ENCODE measurements at places on chromosomes 7 and 10.

GRCh38 chr10:47152861-47153349 is 147.1 kb upstream of the GDF10 start:
- no peak for DNase-seq

GRCh38 chr7:42624471-42624870 is 287.4 kb downstream of the C7orf25 start:
- DNase-seq, result no peak

GRCh38 chr7:29937132-29937531 is 52.5 kb downstream of the SCRN1 start:
- DNase-seq, result no peak

DNA sequence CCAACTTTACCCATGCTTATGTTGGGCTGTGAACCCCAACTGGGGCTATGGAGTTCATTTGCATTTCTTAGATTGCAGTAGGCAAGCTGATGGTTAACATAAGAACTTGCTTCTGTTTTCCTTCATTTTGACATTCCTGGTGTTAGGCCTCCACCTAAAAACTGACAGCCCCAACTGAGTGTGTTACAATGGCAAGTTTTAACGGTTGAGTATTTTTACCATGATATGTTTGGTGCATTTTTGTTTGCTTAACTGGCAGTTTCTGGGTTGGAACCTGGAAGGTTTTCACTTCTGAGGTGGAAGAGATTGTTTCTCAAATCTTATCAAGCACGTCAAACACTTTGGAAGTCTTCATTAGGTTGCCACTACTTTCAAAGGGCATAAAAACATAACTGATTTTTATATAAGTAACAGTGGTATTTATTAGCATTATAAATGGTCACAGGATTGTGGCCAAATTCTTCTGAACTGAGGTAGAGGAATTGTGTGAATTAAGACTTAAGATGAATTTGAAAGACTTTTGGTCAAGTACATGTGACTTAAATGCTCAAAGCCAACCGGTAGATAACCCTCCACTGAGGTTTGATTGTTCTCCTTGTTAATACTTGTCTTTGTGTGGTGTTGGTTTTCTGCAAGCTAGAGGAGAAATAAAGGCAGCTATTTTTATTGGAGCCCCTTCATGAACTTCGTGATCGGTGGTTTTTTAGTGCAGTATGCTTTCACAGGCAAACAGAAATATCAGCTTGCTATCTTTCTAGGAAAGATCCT is 2.8 kb downstream of the BMI1 start:
- DNase-seq, result no peak

DNA sequence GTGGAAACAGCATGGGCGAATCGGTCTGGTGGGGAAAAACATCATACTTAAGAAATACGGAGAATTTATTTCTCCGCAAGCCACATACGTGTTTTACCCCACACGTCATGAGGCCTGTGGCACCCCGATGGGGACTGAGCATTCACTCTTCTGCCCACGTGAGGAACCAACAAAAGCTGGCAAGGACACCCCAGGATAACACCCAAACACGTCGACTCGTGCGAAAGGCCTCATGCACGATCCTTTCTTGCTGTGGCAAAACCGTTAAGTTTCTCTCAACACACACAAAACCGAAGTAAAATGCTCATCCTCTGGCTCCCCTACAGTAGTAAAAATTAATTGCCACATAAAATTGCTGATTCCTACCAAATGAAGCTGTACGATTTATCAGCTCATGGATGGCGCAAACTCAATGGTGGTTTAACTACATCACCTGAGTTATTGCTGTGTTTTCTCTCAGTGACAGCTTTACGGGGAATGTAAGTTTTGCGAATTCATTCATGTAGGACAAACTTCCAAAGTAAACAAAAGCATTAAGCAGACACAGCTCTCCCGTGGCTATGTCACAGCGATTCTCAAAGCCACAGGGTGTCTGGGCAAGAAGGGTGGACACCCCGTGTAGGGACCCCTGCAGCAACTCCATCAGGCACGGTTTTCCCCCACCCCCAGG is 97.0 kb downstream of the CTBP2 start:
- DNase-seq, result no peak

- DNase-seq, result no peak
Observed at GRCh38 chr10:97182288-97182990, 3.3 kb downstream of the SLIT1 start.

DNA sequence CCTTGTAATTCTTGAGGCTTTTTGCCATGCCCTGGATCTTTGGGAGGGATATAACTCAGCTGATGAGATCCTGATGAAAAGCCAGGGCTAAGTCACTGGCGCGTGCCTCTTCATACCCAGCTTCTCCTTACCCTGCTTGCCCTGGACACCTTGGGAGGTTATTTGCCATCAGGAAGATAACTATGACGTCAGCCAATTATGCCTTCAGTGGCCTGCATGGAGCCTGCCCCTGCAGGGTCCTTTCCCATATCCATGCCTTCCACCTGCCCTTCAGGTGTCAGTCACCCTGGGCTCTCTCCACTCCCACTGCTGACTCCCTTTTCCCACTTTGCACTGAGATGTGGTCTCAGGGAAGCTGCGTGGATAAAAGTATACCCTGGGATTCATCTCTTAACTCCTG is 520.1 kb downstream of the SORCS3 start:
- no peak for DNase-seq

- DNase-seq, result no peak
Observed at GRCh38 chr7:27943241-27943640, 203.3 kb downstream of the TAX1BP1 start.

- DNase-seq, result no peak
Observed at GRCh38 chr7:55563596-55564325, 8.5 kb downstream of the VOPP1 start.

- no peak for DNase-seq
Observed at GRCh38 chr7:66043681-66044497, 31.7 kb upstream of the ASL start.

- no peak for DNase-seq
Observed at GRCh38 chr10:73601486-73601921, 10.4 kb upstream of the USP54 start.

GRCh38 chr7:101935521-101936141 is 118.2 kb downstream of the CUX1 start:
- DNase-seq, result no peak

DNA sequence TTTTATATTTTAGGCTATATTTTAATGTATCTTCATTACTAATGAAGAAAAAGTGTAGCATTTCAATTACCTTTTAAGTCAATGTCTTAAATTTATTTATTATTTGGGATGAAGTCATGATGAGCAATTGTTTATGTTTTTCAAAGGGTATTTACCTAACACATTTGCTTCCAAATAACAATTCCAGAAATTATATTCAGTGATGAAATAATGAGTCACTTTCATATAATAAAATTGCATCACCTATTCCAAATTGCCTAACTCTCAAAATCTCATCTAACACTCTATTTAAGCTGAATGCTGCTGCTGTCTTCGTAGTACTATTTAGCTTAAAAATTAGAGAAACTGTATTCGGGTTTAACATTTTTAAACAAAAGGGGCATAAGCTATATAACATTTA is 97.7 kb downstream of the PRKG1 start:
- DNase-seq, result no peak

- DNase-seq, result no peak
Observed at GRCh38 chr10:61166065-61166464, 222.1 kb upstream of the RHOBTB1 start.

GRCh38 chr10:6383096-6383812 is 180.5 kb downstream of the PFKFB3 start:
- peak; percentile 35 for DNase-seq

DNA sequence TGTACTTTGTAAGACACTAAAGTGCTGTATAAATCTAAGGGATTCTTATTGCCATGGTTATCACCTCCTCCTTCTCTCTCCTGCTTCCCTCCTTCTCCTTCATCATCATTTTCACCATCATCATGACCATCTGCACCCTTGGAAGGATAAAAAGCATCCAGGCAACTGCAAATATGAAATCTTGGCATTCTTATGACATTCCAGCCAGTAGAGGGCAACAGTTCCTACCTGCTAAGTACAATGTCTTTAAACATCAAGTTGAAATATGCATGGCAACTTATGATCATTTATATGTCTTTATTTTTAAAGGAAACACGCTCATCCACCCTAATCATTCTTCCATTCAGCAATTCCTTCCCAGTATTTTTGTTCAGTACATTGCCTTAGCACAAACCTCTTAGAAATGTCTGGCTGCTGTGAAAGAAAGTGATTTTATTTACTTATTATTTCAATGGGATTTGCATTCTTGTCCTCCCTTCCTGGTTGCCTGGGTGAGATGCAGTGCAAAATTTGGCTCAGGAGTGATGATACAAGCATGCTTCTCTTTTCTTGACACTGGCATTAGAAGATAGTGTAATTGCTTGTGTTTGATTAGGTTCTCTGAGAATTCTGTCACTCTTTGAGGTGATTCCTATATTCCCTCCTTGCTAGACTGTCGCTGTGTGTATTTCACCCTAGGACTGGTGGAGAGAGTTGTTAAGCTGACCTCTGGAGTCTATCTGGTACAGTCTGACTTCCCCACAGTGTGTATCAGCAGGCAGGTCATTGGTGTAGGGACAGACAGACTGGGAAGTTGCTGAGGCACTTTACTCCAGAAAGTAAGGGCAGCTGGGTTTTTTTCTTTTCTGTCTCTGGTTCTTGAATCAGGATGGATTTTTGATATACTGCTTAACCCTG is 188.5 kb upstream of the BMPER start:
- DNase-seq, result peak; percentile 60

- no peak for DNase-seq
Observed at GRCh38 chr10:26479766-26480492, 41.8 kb downstream of the APBB1IP start.

- DNase-seq, result no peak
Observed at GRCh38 chr10:98664329-98665042, 217.8 kb upstream of the HPS1 start.

DNA sequence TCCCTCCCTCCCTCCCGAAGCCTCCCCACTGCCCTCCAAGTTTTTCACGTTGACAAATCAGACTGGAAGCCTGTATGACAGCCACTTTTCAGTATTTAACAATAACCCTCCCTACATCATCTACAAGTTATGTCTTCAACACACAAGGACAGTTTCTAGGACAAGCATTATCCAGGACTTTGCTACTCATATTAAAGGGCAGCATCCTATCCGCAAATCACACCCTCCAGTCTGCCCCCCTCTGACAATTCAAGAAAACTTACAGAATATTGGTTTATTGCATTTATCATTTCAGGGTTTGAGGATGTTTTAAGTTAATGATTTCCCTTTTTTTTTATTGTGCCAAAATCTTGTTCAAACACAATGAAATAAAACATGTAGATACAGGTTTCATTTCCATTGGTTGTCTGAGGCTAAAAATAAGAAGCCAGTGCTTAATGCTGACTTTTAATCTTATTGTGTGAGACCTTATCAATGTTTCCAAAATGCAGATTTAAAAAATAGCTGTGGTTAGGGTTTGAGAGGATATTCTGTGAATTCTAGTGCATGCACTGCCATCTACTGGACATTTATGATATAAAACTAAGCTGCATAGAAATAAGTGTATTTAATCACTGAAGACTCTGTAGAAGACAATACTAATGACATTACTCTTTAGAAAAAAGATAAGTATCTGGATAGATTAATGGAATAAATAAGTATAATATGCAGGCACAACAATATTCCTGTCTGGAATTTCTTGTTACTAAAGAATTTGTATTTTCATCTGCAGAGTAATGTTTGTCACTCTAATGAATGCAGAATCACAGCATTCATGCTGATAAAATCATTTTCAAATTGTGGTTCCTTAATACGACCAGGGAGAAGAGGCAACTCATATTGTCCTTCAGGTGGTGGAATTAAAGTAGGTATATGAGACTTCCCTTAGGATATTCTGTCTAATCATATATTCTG is 64.1 kb downstream of the CAV1 start:
- DNase-seq, result no peak

DNA sequence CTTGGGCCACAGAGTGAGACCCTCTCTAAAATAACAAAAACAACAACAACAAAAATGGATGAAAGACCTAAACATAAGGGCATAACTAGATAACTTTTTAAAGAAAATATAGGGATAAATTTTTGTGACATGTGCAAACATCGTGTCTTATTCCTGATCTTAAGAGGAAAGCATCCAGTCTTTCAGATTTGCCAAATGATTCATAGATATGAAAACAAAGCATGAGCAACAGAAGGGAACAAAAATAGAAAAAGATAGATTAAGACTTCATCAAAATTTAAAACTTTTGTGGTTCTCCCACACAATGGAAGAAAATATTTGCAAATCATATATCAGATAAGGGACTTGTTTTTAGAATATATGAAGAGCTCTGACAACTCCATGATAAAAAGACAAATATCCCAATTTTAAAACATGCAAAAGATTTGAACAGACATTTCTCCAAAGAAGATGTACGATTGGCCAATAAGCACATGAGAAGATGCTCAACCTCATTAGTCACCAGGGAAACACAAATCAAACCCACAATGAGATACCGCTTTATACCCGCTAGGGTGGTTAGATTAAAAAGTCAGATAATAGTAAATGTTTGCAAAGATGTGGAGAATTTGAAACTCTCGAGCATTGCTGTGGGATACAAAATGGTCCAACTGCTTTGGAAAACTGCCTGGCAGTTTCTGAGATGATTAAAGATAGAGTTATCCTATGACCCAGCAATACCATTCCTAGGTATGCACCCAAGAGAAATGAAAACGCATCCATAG is 20.3 kb downstream of the PPIF start:
- DNase-seq, result no peak

DNA sequence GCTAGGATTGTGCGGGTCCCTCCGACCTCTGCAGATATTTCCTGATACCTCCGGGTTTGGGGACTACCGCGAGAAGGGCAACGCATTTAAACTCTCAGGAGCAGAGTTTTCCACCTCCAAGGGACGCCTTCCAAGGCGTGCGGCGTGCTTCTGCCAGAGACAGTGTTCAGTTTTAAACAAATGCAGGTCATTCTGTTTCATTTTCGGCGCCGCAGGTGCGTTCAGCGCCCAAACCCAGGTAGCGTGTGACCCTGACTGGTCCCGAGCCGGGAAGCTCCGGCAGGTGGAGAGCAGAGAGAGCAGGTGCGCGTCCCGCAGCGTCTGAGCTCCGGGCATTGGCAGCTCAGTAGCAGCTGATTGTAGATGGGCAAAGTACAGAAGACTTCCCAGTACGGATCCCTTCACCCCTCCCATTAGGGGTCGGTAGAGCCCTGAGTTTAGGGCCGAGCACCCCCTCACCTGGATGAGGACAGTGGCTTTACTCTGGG is 1.4 kb upstream of the CYP26A1 start:
- no peak for DNase-seq

- DNase-seq, result no peak
Observed at GRCh38 chr10:77062381-77062780, 575.2 kb downstream of the KCNMA1 start.

- DNase-seq, result no peak
Observed at GRCh38 chr7:70710011-70710480, 421.9 kb upstream of the GALNT17 start.

All from pulmonary artery endothelial cell (primary cell).